Ureter (tissue), 1 donor: ENCODE measurements at places on chromosomes 6 and 20. TPM values are rescaled to one million over a fixed set of nuclear protein-coding genes. Genes with fewer than 3 reads are reported as not detected.

DNA sequence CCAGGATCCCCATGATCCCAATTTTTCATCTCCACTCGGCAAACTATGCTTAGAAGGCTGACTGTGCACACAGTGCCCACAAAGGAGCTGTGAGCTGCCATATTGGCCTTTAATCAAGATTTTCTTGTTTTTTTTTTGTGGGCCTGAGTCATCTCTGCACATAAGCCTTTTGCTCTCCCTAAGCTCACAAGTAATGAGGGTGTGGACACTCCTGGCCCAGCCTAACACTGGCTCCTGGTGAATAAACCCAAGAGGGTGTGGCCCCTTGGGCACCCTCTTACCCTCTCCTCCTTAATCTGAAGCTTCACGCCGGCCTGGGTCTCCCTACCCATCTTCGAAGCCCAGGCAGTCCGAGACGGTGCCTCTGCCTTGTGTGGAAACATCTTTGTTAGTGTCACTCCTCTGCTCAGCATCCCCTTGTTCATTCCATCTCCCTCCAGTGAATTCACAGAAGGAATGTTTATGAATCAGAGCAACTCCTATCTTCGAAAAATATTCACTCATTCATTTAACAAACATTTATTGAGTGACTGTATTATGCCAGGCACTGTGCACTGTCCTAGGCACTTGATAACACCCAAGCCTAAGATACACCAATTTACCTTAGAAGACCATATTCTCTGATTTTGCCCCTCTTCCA is 22.2 kb upstream of the MRPS10 start:
- no peak for DNase-seq

- no peak for DNase-seq
Measured at GRCh38 chr6:7115543-7116231, 7.9 kb downstream of the RREB1 start.

- DNase-seq: no peak
Measured at GRCh38 chr6:156430386-156430785, 346.8 kb upstream of the ARID1B start.

GRCh38 chr6:89553431-89553830 is 85.1 kb downstream of the LYRM2 start:
- no peak for DNase-seq

GRCh38 chr6:305371-306206 is 13.3 kb downstream of the DUSP22 start:
- DNase-seq: no peak

GRCh38 chr6:31979238-31979898 is 2.5 kb upstream of the C4A start:
- peak; percentile 22 for DNase-seq

- DNase-seq: no peak
Measured at GRCh38 chr6:143701349-143702234, 23.8 kb downstream of the PHACTR2 start.

- DNase-seq: no peak
Measured at GRCh38 chr6:133577851-133578250, 311.1 kb upstream of the TCF21 start.

DNA sequence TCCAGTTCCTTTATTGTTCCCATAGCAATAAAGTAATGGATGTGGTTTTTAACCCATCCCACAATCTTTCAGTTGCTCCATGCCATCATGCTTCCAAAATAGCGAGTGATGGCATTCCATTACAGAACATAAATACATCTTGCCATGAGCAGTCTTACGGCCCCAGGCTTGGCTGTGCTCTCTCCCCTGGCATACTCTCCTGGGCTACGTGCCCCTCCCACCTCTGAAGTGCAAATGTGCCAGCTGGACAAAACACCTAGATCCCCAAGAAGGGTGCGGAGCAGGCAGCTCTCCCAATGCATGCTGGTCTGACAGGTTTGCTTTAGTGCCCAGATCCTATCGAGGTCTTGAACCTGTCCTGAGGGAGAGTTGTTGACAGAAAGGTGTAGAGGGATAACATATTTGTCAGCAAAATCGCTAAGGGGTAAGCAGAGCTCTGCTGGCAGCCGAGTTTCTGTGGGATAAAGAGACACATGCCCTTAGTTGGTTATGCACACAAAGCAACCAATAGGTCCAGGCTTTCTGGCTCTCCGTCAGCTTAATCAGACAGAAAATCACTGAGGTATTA is 43.9 kb upstream of the PAX1 start:
- DNase-seq: no peak

DNA sequence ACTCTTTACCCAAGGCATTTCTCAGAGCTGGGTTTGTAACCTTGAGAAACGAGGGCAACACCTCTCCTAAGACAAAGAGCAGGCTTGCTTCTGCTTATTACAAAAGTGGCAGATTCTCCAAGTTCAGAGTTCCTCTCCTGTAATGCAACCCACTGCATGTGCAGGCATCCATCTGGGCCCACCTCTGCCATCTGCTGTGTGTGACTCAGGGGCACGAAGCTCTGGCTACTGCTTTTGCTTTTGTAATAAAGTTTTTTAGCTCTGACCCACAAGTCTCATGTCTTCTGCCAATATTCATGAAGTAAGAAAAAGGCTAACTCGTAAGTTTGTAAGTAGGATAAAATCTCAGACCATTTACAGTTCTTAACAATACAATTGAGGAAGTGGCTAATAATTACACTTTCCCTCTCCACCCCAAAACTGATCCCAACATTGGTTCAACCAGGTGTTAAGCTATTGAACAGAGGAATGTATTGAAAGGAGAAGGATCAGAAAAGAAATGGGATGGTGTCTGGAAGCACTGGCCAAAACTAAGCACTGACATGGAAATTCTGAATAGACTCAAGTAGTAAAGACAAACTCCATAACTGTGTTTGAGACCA is 51.7 kb upstream of the SMLR1 start:
- no peak for DNase-seq

Gene ANGPT4
- 0.99 TPM for total RNA-seq

Gene ISM1
- 8.4 TPM for total RNA-seq

Gene CAGE1
- not detected for total RNA-seq

Gene TUBB
- total RNA-seq: 357 TPM

Gene PHACTR2
- total RNA-seq: 93.2 TPM
